ENCODE measurements at places on chromosomes 12 and 14.

DNA sequence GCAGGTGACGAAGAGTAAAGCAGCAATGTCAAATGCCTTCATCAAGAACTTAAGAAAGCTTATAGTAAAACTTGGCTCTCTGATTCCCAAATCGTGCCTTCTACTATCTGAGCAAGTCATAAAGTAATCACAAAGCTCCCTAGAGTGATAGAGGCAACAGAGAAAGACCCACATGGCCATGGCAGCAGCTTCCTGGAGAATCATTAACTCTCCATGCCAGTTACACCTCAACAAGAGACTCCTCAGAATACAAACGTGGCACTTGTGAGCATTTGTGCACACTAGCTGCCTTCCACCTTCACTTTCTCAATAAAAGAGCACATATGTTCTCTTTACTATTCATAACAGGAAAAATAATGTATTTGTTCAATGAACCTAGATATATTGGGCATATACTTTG is 48.0 kb downstream of the PLCZ1 start:
- DNase-seq: no peak

- no peak for DNase-seq
Observed at GRCh38 chr14:102882226-102882906, 40.1 kb upstream of the AMN start.

GRCh38 chr14:103138301-103139131 is 15.3 kb downstream of the TNFAIP2 start:
- no peak for DNase-seq

DNA sequence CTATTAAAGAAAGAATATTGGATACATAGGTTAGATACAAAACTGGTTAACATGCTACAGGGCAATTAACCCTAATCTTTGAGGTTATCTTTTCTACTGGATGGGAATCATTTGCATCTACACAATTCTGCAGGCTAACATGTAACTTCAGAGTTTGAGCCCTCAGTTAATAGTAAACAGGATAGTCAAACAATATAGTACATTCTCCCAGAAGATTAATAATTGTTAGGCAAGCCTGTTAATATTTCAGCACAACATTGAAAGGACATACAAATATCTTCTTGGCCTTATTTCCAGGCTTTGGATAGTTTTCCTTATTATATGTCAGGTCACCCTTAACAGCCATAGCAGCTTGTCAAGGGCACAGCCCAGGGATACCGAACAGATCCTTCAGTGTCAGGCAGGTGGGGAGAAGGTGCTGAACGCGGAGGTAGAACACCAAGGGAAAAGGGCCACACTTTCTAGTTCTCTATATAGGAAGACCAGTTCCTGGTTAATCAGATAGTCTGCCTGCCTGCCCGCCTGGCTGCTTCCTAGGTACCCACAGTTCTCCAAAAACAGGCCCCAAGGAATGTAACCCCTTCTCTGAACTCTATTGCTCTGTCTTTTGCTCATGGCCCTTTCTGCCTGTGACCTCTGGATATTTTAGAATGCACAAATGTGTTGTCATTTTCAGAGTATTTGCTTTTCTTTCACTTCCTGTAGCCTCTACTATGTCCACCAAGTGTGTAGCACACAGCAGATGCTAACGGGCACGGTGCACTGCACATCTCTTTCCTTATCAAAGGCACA is 256.0 kb downstream of the PCNX1 start:
- no peak for DNase-seq

GRCh38 chr12:10179776-10180181 is 947 bp downstream of the TMEM52B start:
- DNase-seq: no peak

- DNase-seq: peak; percentile 55
Observed at GRCh38 chr12:12008931-12009611, 61.7 kb upstream of the BCL2L14 start.

GRCh38 chr12:113266106-113266895 is 45.0 kb downstream of the TPCN1 start:
- no peak for DNase-seq

GRCh38 chr14:89340200-89341181 is 76.5 kb downstream of the FOXN3 start:
- DNase-seq: peak; percentile 29

- DNase-seq: no peak
Observed at GRCh38 chr12:109200825-109201495, 84.6 kb downstream of the ACACB start.

DNA sequence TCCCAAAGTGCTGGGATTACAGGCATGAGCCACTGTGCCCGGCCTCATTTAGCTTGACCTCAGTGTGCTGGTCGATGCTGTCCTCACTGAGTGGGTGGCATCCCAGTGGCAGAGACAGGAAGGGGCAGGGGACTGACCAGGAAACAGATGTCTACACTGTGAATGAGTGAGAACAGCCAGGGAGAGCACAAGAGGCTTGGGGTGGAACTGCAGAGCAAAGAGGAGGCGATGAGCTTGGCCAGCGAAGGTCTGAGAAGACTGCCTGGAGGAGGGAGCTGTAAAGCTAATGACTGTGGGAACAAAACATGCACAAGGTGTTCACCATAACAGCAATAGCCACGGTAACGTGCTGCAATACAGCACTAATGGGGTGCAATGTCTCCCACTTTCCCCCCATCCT is 57.2 kb upstream of the BEGAIN start:
- no peak for DNase-seq

DNA sequence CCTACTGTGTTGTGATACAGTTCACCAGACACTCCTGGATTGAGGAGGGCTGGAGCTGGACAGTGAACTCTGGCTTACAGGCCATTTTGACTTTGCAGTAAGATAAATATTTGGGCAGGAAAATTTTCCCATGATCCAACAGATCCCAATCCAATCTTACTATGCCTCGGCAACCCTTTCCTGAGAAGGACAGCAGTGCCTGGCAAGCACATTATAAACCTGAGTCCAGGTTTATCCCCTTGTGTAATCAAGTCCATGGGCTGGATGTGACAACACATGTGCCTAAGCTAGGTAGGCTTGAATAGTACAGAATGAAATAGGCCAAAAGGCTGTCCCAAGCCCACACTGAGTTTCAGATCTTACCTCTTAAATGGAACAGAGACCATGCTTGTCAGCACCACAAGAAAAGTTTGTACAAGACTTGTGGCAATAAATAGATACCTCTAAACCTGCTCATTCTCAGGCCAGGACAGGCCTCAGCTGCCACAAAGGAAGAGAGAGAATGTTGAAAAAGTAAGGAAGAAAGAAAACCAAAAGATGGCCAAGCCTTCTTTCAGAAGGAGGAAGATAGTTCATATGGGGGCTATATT is 34.9 kb downstream of the CREBL2 start:
- DNase-seq: no peak

DNA sequence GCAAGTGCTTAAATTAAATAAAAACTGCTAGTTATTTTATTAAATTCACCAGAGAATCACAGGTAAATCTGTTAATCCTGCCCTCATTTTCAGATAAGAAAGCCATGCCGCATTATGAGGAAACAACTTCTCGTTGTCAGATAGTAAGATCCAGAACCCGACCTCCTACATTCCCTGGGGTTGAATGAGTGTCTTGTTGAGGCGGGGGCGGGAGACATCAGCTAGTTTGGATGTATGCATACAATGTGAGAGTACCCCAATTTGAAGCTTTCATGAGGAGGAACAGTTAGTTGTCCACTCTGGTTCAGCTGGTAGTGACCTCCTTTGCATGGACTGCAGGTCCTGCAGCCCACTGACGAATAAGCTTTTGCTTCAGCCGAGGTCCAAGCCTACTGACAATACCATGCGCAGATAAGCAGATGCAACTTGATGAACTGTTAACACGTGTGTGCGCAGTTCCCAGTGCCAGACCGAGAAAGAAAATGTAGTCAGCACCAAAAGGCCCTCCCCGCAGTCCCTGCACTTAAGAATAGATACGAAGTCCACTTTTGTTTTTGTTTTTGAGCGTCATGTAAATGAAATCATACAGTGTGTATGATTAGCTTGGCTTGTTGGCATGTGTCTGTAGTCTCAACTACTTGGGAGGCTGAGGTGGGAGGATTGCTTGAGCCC is 34.9 kb downstream of the EVL start:
- DNase-seq: no peak

DNA sequence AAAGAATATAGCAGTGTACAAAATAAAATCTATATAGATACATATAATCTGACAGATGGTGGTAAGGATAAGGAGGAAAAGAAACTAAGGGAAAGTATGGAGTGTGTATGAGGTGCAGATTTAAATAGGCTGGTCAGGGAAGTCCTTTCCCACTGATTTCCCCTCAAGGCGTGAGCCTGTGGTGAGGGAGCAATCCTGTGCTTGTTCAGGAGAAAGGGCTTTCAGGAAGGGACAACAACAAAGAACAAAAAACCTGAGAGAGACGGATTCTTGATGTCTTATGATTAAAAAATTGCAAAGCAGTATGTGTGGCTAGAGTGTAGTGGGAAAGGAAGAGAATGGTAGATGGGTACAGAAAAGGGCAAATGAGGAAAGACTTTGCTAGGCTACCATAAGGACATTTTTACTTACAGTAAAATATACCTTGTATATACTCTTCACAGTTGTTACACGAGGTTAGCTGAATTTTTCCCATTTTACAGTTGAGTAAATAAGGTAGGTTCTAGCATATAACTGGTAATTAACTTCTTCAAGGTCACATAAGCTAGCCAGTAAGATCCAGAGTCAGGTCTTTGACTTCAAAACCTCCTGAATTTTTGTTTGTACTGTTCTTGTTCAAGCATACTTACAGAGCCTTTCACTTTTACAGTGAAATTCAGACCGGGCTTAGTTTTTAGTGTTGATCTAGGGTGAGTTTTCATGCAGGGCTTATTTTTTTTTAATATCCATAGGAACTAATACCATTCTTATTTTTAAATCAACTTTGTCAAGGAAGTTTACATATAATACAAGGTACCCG is 15.6 kb downstream of the CNOT2 start:
- DNase-seq: peak; percentile 5

GRCh38 chr14:54769951-54770863 is 132.4 kb downstream of the GCH1 start:
- no peak for DNase-seq

DNA sequence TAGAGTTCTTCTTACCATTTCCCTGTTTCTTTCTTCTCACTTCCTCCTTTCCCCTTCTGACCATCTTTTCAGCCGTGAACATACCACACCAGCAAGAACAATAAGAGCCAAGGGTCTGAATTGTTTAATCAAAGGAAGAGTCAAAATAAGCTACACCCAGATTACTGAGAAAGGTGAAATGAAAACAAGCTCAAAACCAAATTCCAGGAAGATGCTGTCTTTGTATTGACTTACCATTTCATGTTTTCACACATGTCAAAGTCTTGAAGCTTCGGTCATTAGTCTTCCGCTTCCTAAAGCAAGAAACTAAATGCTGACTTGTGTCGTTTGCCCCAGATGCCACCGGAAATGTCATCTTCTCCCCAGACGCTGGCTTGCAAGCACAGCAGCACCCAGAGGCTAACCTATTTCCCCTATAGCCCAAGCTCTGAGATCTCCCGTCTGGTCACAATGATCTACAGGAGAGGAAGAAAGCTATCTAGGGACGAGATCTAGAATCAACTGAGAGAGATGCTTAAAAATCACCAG is 136.5 kb upstream of the AMIGO2 start:
- DNase-seq: no peak

GRCh38 chr14:42628602-42629001 is 1021.9 kb downstream of the LRFN5 start:
- DNase-seq: no peak

GRCh38 chr12:52264435-52264825 is 10.0 kb upstream of the KRT86 start:
- DNase-seq: no peak

- peak; percentile 33 for DNase-seq
Observed at GRCh38 chr14:67319142-67319541, 40.5 kb downstream of the ATP6V1D start.

DNA sequence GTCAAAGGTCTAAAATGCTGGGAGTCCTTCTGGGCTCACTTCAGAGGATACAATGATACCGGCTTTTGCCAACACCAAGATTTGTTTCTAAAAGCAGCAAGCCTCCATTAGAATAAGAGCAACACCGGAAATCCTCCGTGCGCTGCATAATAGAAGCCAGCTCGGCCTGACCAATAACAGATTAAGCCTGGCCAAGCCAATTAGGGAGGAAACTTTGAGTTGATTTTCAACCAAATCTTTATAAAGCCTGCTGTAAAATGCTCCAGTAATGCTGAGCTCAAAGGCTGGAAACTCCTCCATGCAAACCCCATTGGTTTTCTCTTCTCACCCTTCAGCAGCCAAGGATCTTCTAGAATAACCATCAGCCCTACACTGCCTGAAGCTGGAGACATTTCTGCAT is 150.1 kb downstream of the NTF3 start:
- no peak for DNase-seq

- DNase-seq: no peak
Observed at GRCh38 chr14:95541932-95542930, 7.4 kb downstream of the GLRX5 start.

GRCh38 chr14:32635061-32635719 is 303.5 kb upstream of the NPAS3 start:
- peak; percentile 8 for DNase-seq

DNA sequence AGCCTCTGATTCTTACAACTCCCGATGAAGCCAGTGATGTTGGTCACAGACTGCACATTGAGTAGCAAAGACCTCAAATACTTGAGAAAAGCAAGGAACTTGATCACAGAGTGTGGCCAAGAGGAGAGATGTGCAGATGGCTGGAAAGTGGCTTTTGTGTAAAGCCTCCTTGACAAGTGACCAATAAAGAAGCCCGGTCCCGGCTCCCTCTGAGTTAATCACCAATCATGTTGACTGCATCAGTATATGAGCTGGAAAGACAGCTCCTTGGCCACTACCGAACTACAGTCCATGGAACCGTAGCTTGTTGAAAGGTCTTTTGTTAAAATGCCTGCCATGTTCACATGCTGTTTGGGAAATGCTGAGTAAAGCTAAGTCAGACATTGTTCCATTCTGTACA is 23.7 kb upstream of the SERPINA6 start:
- DNase-seq: no peak

- no peak for DNase-seq
Observed at GRCh38 chr12:120094485-120094884, 22.1 kb downstream of the RAB35 start.

DNA sequence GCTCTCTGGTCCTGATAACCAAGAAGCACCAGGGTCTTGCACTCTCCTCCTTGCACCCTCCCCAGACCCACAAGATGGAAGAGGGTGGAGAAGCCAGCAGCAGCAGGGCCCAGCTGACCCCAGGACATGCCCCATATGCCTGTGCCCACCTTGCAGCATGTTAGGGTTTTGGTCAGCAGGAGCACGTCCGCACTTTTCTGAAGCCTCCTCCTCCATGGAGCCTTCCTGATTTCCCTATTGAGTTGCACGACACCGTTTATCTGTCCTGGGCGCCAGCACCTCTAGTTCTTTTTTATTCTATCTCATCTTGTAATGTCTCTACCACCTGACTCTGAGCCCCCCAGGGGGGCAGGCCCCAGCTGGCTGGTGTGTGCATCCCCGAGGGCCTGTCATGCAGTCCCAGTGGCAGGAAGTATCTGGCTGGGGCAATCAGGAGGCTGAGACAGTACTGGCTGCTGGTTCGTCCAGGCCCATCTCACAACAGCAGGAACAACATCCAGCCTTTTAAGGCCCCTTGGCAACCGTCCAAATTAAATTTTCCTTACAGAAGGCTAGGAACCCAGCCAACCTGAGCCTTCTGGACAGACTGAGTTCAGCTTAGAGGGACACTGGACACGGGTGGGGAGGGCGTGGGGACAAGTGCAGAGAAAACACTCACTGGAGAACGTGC is 39.6 kb downstream of the CCDC85C start:
- no peak for DNase-seq
